ENCODE measurements at places on chromosomes 11 and 22.

DNA sequence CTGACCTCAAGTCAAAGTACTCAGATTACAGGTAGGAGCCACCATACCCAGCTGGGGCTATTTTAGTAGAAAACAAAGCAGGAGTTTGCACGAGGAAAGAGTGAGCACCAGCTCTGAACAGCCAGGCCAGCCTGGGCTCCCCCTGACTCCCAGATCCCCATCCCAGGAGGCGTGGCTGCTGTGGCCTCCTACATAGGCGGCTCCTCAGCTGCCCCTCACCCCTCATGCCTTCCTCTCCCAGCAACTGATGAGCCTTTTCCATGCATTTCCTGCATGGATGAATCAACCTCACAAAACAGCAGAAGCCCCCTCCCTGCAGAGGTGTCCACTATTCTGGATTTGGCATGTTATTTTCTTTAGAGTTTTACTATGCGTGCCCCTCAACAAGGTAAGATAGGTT is 10.5 kb upstream of the FLRT1 start:
- no peak for DNase-seq

DNA sequence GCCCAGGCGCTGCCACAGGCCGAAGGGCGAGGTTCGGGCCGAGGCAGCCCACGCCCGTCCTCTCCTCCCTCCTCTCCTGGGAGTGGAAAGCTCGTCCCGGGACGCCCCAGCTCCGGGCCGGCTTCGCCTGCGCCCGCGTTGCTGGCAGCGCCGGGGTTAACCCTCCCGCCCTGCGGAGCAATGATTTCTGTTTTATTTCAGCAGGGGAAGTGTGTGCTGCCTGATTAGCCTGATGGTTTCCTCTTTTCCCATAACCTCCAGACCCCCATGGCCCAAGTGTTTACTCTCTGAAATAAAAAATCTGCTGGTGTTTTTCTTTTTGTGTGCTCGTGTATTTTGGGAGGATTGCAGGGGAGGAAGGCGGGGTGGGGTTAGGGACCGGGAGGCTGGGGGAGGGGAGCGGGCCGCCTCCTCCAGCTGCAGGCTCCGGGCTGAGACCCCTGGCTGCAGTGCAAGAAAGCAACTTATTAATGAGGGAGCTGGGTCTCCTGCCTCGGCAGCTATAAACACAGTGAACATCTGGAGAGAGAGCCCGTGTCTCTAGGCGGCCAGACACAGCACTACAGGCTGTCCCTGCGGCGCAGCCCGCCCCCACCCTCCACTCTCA is 38.6 kb downstream of the ETS1 start:
- peak; percentile 73 for DNase-seq

DNA sequence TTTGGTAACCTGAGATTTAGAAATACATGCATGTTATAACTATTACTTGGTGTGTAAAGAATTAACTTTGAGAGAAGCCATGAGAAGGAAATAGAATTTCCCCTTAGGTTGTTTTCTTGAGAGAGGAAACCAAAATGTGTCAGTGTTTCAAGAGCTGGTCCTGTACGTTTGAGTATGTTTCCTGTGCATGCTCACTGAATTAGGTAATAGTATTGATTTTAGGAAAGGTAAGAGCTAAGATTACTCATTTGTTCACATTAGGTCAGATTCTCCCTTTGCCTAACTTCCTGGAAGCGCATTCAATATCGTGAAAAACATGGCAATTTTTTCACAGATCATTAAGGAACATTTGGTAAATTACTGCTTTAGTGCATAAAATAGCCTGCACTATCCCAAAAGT is 49.3 kb upstream of the RDX start:
- no peak for DNase-seq

- DNase-seq = peak; percentile 31
Observed at GRCh38 chr11:35373284-35373933, 45.9 kb downstream of the SLC1A2 start.

- DNase-seq = no peak
Observed at GRCh38 chr11:62865635-62866034, 15.1 kb upstream of the SLC3A2 start.

DNA sequence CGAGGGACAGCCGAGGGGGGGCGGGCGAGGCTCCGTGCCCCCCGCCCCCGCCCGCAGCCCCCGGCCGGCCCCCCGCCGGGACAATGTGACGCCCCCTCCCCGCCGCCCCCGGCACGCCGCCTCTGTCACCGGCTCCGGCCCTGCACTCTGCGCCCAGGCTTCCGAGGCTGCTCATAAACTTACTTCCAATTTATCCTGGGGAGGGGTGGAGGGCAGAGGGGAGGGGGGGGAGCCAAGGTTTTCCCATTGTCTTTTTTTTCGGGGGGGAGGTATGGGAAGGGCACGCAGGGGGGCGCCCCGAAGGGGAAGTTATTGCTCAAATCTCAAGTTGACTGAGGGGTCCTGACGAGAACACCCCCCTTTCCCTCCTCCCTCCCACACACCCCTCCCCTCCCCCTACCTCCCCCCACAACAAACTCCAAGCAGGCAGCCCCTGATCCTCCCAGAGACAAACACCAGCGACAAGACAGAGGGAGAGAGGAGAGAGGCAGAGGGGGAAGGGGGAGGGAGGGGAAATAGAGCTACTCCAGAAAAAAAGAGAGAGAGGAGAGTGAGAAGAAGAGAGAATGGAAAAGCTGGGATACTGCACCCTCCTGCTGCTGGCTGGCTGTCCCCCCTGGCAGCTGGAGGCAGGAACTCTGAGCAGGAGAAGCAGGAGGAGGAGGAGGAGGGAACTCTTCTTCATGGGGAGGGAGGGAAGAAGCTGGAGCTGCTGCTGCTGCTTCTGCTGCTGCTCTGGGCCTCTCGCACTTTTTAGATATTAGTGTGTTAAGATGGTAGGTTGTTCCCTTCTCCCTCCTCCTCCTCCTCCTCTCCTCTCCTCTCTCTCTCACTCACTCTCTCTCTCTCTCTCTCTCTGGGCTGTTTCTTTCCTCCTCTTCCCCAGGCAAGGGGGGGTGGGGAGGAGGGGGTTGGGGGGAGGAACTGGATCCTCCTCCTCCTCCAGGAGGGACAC is 631 bp downstream of the PHF21A start:
- peak; percentile 74 for DNase-seq

DNA sequence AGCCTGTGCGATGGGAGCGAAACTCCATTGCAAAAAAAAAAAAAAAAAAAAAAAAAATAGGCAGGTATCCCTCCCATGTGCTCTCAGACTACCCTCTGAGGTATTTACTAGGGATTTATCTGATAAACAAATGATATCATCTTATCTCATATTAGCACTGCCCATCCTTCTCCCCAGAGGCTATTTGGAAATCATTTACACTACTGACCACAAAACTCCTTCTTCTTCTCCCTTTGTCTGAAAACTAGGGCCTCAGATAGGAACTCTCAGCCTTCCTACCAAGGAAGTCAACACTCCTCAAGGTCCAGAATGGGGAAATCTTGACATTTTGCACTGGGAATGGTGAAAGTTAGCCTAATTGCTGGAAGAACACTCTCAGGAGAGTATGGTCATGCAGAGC is 46.4 kb downstream of the LARGE2 start:
- no peak for DNase-seq

- DNase-seq = no peak
Observed at GRCh38 chr11:105592035-105592434, 17.8 kb upstream of the GRIA4 start.

DNA sequence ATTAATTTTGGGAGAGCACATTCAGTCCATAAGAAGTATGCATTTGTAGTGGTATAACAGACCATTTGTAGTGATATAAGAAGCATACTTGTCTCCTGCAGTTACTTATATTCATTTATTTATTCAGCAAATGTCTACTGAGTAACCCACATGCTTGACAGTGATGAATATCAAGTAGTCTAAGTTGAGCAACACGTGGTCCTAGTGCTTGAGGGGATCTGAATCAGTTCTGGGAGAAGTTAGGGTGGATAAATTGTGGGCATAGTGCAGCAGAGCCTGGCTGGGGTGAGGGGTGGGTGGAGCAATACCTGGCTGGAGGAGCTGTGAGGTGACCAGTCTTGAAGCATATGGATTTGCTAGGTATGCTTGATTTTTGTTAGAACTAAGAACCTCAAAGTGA is 24.3 kb downstream of the STX3 start:
- no peak for DNase-seq

GRCh38 chr11:44006917-44007361 is 40.8 kb upstream of the ACCSL start:
- DNase-seq = no peak

DNA sequence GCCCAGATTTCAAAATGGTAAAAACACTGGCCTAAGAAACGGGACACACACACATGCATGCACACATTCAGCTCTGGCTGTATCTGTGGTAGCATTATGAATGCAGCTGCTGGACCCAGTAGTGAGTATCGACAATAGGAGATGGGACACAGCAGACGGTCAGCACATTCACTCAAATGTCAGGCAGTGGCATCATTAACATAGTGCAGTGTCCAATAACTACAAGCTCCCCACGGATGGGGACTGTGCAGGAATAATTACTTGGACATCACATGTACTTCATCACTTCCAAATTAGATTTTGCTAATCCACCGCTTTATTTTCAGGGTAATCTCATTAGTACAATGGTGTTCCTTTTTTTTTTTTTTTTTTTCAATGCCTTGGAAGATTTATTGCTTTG is 109.5 kb downstream of the FANCF start:
- no peak for DNase-seq

DNA sequence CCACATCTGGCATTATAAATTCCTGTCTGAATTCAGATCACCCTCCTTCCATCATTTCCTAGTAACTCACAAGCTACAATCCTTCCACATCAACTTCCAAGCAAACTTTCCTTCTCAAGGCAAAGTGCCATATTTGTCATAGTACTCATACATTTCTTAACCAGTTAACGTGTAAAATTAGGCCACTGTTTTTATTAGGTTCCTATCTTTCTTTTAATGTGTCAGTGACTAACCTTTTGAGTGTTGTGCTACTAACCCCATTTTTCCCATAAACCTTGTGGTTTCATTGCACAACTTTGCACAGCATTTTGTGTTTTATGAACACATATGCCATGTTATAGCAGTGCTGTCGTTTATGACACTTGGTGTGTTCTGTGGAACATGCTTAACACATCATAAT is 90.1 kb downstream of the KIF18A start:
- peak; percentile 59 for DNase-seq

GRCh38 chr11:126879516-126879915 is 121.1 kb downstream of the KIRREL3 start:
- DNase-seq = no peak

- peak; percentile 28 for DNase-seq
Observed at GRCh38 chr11:7609521-7609920, 63.8 kb downstream of the CYB5R2 start.

GRCh38 chr11:122814401-122814800 is 23.9 kb upstream of the CRTAM start:
- no peak for DNase-seq

DNA sequence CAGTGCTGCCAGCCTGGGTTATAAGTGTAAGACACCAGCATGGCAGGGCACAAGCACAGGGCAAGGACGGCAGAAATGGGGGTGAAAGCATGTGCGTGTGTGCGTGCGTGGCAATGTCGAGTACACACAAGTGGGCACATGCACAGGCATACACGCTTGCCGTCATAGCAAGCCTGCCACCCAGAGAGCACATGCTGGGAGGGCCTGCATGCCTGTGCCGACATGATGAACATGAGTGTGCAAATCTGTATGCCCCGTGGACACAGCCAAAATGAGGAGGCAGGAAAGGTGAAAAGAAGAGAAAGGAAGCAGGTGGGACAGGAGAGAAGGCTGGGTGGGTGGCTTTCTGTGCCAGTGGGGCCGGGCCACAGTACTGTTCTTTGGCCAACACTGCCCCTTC is 62.9 kb downstream of the NECTIN1 start:
- no peak for DNase-seq

- peak; percentile 28 for DNase-seq
Observed at GRCh38 chr22:49735411-49735900, 92.2 kb downstream of the BRD1 start.

DNA sequence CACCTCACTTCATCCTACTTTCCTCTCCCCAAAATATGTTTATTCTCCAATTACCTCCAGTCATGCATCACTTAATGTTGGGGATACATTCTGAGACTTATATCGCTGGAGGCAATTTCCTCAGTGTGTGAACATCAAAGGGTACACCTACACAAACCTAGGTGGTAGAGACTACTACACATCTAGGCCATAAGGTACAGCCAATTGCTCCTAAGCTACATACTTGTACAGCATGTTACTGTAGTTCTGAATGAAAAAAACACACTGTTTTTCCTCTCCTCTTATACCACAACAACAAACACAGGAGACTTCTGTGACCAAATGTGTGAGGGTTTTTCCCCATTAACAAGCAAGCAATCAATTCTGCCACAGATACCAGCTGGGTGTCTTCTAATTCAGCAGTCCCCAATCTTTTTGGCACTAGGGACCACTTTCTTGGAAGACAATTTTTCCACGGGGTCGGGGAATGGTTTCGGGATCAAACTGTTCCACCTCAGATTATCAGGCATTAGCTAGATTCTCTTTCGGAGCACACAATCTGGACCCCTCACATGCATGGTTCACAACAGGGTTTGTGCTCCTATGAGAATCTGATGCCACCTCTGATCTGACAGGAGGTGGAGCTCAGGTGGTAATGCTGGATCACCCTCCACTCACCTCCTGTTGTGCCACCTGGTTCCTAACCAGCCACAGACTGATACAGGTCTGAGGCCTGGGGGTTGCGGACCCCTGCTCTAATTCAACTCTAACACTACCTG is 5.2 kb downstream of the KLHL22 start:
- no peak for DNase-seq

- no peak for DNase-seq
Observed at GRCh38 chr11:74971424-74971823, 17.3 kb upstream of the NEU3 start.

- DNase-seq = peak; percentile 96
Observed at GRCh38 chr11:9001736-9002135, 2.1 kb downstream of the NRIP3 start.

GRCh38 chr11:122523846-122524805 is 131.4 kb upstream of the UBASH3B start:
- peak; percentile 62 for DNase-seq

- DNase-seq = no peak
Observed at GRCh38 chr11:128482092-128482491, 105.3 kb downstream of the ETS1 start.

- DNase-seq = no peak
Observed at GRCh38 chr11:2392241-2392959, 8.2 kb upstream of the TSSC4 start.

DNA sequence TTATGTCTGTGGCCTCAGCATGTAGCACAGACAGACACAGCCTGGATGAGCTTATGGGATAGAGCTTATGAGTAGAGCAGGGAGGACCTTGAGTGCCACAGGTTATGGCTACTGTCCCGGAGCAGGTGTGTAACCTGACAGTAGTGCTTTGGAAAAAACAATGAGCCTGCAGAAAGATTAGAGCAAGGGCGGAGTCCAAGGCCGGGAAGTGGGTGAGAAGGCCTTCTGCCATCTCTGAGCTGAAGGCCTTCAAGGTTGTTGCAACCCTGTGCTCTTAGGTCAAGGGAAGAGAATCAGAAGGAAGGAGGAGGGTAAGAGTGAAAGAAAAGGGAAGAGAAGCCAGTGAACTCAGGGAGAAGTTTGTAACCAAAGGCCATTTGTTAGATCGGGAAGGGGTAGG is 3.9 kb upstream of the TAGLN start:
- DNase-seq = no peak

- peak; percentile 21 for DNase-seq
Observed at GRCh38 chr11:34198523-34198922, 93.1 kb downstream of the NAT10 start.

GRCh38 chr11:81368192-81368591 is 1365.5 kb downstream of the FAM181B start:
- no peak for DNase-seq

Data from GM23248 (cell line).